Hepatic stellate cell (primary cell): ENCODE measurements at places on chromosomes 13 and 19.
A peak's percentile ranks its signal among the peaks of the same experiment; 100 is the strongest.

DNA sequence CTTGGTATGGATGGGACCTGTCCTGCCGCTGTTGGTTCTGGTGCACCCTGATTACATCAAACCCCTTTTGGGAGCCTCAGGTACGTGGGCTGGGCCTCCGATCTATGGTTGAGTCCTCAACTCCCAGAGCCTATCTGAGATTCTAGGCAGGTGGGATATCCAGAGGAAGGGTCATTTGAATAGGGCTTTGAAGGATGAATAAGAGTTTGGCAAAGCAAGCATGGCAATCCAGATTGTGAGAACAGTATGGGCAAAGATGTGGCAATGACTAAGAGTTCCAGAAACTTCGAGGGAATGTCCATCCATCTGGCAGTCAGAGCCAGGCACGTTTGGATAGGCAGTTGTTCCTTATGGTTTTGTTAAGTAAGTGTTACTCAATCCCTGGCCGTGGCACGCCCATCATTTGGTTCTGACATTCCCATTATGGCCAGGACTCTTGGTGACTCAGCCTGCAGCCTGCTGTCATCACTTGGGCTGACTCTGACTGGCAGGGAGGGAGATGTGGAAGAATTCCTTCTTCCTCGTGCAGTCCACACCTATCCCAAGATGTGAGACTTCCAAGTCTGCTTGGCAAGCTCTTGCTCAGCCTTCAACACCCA lies 21.5 kb downstream of the CYP4F22 start:
- no peak for DNase-seq

GRCh38 chr13:50529154-50529882 lies 314.2 kb downstream of the DLEU7 start:
- DNase-seq: peak; percentile 36

- no peak for DNase-seq
These were observed 10.4 kb downstream of the EFNA2 start for GRCh38 chr19:1296078-1296477.

- DNase-seq: no peak
These were observed 563.9 kb downstream of the DACH1 start for GRCh38 chr13:71303144-71303543.

DNA sequence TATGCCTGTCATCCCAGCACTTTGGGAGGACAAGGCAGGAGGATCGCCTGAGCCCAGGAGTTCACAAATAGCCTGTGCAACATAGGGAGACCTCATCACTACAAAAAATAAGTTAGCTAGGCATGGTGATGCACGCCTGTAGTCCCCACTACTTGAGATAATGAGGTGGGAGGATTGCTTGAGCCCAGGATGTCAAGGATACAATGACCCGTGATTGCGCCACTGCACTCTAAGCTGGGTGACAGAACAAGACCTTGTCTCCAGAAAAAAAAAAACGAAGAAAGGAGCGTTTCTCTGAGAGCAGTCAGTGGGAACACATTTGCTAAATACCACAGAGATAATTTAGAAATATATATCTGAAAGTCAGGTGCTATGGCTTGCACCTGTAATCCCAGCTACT lies 11.9 kb downstream of the CDADC1 start:
- DNase-seq: no peak

DNA sequence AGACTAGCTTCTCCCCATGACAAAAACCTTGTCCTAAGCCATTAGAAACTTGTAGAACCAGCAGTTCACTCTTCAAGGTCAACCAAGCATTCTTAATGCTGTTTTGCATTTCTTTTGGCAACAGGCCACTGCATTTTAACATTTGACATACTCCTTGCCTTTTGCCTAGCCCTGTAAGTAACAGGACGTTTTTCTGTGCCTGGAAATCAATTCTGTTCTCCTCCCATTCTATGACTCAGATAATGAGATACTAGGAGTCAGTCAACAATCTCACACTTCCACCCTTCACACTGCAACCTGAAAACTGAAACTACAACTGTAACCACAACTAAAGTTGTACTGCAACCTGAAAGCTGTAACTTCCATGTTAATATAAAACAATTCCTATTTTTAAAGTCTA lies 268.7 kb downstream of the MZT1 start:
- no peak for DNase-seq

GRCh38 chr19:46428239-46429135 lies at the start of gene PNMA8C:
Gene PNMA8C (minus strand): TSS chr19:46428936. CDS start chr19:46428359, 577 bp downstream.
- DNase-seq: peak; percentile 48
